ENCODE measurements at places on chromosomes 6 and 20.

GRCh38 chr6:1868561-1869261, 259.0 kb downstream of the FOXC1 start:
- DNase-seq: no peak

- DNase-seq: no peak
Observed at GRCh38 chr6:118780668-118781067, 113.3 kb upstream of the ASF1A start.

DNA sequence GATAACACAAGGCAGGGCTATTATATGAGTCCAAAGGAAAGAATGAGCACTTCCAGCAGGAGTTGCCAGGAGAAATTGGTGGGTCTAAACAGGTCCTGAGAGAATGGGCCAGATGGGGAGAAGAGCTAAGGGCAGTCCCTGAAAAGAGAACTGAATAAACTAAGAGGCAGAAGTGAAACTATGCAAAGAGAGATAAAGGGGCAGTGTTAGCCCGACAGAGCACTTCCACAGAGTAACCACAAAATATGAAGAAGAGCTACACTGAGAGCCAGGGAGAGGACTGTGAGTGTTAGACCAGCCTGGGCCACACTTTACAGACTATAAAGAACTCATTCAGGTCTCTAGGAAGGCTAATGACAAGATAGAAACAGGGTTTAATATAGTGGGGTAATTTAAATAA, 43.8 kb downstream of the RALGAPA2 start:
- no peak for DNase-seq

- no peak for DNase-seq
Observed at GRCh38 chr20:3796477-3797225, 541 bp downstream of the CDC25B start.

- DNase-seq: no peak
Observed at GRCh38 chr6:136104556-136104955, 145.6 kb downstream of the MTFR2 start.

GRCh38 chr6:25223490-25223991, 55.6 kb upstream of the CARMIL1 start:
- no peak for DNase-seq

- no peak for DNase-seq
Observed at GRCh38 chr20:32605167-32605656, 20.1 kb upstream of the NOL4L start.

DNA sequence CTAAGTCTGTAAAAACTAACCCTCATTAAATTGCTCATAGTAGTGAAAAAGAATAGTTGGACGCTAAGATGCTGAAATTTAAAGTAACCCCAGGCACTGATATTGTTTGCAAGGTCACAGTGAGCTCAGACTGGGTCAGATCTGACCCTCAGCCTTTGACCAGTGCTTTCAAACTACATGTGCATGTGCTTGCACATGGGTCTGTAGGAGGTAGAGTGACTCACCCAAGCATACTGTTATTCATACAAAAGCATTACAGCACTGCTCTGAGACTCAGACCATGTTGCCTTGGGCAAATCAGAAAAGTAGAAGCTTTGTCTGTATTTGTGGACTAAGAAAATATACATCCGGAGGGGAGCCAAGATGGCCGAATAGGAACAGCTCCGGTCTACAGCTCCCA, 326.4 kb upstream of the MARCKS start:
- DNase-seq: no peak

GRCh38 chr6:25219216-25219916, 59.8 kb upstream of the CARMIL1 start:
- DNase-seq: no peak

Measured in hypothalamus (tissue), 51 donors.